ENCODE measurements at places on chromosomes 7 and 10. TPM values are rescaled to one million over a fixed set of nuclear protein-coding genes. Genes with fewer than 3 reads are reported as not detected.

Gene GLI3
- total RNA-seq, result 2.2 TPM

Gene PRF1
- 6.2 TPM for total RNA-seq

Gene CYP2E1
- 11.9 TPM for total RNA-seq

Gene FFAR4
- not detected for total RNA-seq

Gene ZPBP
- not detected for total RNA-seq

Gene GNGT1
- total RNA-seq, result not detected

Gene AKR1C2
- total RNA-seq, result 16.6 TPM

Gene TMEM225B
- total RNA-seq, result 0.43 TPM

Gene SPDYE18
- total RNA-seq, result not detected

Gene MMRN2
- 282 TPM for total RNA-seq

Gene PRPF18
- 3.4 TPM for total RNA-seq

Gene CLRN3
- not detected for total RNA-seq

- DNase-seq, result no peak
These were observed 386.9 kb downstream of the HTR7 start for GRCh38 chr10:90470966-90471365.

DNA sequence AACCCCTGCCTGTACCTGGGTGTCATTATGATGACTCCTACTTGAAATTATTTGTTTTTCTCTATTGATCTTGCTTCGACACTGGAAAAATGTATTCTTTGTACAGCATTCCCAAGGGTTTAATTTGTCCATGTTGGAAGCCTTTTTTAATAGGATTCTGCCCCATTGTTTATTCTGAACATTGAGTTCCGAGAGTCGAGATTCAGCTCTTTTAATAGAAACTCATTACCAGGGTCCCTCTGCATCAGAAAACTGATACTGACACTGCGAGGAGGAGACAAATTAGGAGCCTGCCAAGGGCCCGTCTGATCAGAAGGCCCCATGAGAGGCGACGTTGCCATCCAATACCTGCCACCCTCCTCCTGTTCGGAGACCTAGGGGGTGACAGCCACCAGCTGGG, 260.5 kb upstream of the ZMIZ1 start:
- no peak for DNase-seq

- no peak for DNase-seq
These were observed 64.7 kb upstream of the JAZF1 start for GRCh38 chr7:28245123-28245878.

- DNase-seq, result no peak
These were observed 13.7 kb downstream of the SCART1 start for GRCh38 chr10:133467286-133467911.

GRCh38 chr10:96222441-96222840, 48.9 kb downstream of the BLNK start:
- DNase-seq, result no peak

GRCh38 chr7:158097453-158098124, 490.0 kb downstream of the PTPRN2 start:
- peak; percentile 48 for DNase-seq

DNA sequence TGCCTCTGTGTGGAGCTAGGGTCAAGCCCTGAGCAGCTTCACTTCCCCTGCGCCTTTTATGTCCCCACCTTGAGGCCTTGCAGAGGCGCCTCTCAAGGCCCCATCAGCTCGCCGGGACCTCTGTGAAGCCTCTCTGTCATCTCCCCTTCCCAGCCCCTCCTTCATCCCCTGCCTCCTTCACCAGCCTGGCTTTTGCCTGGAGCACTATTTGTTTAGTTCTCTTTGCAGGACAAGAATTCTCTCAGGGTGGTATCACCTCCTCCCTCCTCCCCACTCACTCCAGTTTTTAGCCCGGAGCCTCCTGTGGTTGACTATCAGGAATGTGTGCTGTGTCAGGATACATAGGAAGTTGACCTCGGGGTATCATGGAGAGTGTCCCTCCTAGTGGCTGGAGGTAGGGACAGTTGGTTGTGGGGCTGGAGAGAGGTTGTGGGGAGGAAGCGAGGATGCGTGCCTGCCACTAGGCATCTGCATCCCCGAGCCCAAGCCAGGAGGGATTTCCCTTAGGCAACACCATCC, 89.8 kb upstream of the ANLN start:
- no peak for DNase-seq

- DNase-seq, result no peak
These were observed 42.4 kb upstream of the NANOS1 start for GRCh38 chr10:118986815-118987790.

DNA sequence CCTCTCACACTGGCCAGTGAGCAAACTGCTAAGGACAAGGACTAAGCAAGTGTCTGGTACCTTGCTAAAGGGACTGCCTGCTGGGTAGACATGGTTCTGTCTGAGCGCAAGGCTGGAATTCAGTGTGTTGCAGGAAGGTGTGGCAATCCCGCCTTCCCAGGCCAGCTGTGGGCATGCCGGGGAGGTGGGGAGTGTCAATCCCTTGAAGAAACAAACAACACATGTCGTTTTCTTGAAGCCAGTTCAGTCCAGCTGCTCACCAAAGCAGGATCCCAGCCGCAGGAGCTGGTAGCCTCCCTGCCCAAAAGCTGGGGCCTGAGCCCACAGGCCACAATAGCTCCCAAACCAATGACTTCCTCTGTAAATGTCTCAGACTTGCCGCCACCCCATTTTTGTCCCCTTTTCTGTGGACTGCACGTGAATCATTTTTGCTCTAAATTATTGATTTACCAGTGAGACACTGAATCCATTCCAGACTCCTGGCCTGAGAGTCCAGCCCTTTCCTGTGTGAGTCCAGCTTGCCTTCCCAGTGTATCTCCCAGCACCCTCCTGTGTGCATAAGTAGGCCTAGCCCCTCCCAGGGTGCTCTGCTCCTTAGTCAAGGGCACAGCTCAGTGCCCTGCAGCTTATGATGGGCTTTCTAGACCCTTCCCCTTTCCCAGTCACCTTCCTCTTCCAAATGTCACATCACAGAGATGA, 166.8 kb downstream of the RGS10 start:
- DNase-seq, result no peak

DNA sequence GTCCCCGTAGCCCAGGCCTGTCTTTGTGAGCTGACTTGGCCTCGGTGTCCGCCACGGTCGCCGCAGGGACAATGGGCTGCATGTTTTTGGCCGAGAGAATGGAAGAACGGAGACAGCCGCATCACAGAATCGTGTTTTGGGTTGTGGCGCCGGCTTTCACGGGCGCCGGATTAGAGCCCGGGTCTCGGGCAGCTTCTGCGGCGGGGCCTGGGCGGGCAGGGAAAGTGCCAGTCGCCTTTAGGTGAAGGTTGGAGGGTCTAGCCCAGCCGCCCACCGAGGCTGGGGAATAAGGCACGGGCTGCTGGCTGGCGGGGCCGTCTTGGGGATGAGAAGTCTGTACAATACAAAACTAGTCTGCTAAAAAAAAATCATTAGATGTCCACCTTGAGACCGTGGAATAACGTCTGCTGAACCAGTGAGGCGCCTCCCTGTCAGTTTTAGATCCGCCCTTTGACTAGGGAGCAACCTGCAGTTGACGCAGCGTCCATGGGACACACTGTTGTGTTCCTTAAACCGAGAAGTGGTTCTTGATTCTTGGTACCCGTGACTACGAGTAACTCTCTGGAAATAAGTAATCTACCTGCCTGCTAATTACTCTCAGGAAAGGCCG, 577 bp downstream of the DNAJB9 start:
- DNase-seq, result peak; percentile 18

DNA sequence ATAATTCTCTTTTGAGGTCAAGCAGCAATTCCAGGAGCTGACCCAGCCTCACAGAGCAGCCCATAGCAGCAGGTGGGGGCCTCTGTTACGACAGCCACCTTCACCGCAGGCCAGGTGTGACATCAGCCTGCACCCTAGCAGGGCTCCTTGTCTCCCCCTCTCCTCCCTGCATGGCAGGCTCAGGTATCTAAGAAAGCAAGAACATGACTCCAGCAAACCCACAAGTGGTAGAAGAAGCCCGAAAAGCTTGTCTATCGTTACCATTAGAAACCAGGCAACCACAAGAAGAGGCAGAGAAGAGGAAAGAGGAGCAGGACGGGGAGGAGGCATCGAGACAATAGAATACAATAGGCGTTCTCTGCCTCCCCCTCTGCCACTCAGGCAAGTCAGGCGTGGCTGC, 104.0 kb upstream of the PRR15 start:
- no peak for DNase-seq

DNA sequence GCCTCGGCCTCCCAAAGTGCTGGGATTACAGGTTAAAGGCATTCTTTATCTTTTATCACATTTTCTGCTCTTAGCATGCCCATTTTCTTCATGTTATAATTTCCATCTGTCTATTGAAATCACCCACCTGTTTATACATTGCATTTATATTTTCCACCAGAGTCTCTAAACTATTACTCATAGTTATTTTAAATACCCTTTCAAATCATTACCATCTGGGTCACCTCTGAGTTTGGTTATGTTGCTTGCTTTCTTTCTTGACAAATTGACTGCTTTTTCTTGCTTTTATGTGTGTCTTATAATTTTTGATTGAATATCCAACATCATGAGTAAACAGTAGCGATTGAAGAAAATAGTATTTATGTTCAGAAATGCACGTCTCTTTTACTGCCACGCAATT, 71.4 kb downstream of the TMEM270 start:
- DNase-seq, result no peak

GRCh38 chr7:39709029-39709428, 85.7 kb downstream of the RALA start:
- no peak for DNase-seq

DNA sequence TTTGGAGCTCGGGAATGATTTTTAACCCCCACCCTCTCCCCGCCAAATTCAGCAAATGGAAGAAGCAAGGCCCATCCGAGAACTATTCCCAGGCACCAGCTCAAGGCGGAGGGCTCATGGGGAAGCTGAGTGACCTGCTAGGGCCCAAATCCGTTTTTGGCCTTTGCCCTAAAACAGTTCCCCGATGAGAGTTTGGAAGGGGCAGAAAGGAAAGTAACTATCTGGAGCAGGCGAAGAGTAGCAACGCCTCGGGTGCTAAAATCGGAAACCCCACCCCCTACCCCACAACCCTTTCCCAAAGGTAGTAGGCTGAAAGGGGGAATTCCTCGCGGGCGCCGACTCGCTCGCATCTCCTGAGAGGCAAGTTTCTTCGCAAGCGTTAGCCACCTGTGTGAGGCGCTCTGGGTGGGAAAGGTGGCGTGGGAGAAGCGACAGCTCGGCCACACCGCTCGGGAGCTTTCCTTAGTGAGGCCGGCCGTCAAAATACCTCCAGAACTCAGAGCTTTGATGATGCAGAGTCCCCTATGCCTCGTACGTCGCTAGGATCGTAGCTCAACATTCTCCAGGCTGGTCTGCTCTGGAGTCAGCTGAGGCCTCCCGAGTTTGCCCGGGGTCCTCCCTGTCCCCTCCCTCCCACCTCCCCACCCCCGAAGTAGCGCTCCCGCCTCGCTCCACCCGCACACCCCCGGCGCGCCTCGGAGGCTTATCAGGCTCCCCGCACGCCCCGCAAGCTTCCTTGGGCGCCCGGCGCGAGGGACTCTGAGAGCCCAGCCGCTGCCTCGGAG, 642 bp upstream of the PRKG1 start:
- DNase-seq, result peak; percentile 70

GRCh38 chr7:1321411-1322239, 89.0 kb downstream of the UNCX start:
- DNase-seq, result no peak

GRCh38 chr10:48598936-48599829, 5.7 kb downstream of the ARHGAP22 start:
- DNase-seq, result no peak

GRCh38 chr7:20721086-20721810, 65.4 kb downstream of the SP8 start:
- no peak for DNase-seq

DNA sequence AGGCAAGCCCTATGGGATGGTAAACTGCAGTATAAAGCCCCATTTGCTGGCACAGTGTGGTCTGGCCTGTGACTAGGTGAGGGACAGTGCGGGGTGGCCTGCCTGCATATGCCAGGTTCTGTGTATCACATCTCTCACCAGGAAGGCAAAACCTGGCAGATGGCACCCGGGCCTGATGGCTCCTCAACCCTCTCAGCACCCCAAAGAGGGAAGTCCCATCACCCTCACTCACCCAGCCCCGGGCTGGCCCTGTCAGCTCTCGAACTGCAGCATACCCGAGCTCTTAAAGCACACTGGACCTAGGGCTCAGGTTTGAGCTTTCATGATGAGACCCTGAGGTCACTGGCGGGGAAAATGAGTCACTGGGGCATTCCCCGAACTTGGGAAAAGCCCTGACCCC, 130.5 kb downstream of the LHPP start:
- DNase-seq, result no peak

GRCh38 chr7:4079366-4079765, 602.7 kb upstream of the FOXK1 start:
- no peak for DNase-seq

DNA sequence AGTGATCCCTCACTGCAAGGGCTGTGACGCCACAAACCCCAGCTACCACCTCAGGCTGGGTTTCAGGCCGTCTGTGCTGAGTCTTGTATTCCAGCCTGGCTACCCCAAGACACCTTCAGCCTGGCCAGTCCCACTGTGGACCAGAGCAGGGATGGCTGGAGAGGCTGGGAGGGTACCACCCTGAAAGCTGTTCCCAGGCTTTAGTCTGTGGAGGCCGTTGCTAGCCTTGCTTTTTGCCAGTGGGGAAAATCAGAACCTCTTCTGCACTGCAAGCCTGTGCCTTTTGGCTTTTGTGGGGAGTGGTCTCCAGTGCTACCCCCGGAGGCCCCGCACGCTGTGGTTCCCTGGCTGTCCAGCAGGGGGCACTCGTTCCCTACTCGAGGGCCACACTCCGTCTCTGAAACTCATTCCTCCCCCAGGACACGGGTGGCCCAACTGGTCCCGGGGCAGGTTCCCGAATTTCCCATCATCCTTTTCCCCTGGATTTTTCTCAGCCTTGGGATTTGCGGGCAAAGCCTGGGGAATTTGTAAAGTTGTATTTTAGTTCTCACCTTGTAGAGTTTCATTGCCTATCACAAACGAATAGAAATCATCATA, 128.4 kb upstream of the BTBD16 start:
- DNase-seq, result no peak
